ENCODE measurements at places on chromosomes 13 and 19. TPM values are rescaled to one million over a fixed set of nuclear protein-coding genes. Genes with fewer than 3 reads are reported as not detected.

KRTDAP gene
- polyA plus RNA-seq = not detected

SWSAP1 gene
- polyA plus RNA-seq = 1.4 TPM

BEST2 gene
- not detected for polyA plus RNA-seq

SERTM1 gene
- polyA plus RNA-seq = 0.52 TPM

CYP4F2 gene
- not detected for polyA plus RNA-seq

DNAJC15 gene
- 20.4 TPM for polyA plus RNA-seq

ERICH6B gene
- 2.0 TPM for polyA plus RNA-seq

MPV17L2 gene
- 6.0 TPM for polyA plus RNA-seq

ZNF536 gene
- polyA plus RNA-seq = 2.9 TPM

CABP5 gene
- 0.10 TPM for polyA plus RNA-seq

All from muscle of leg (tissue), 16 donors.